ENCODE measurements at places on chromosomes 5 and 9.

DNA sequence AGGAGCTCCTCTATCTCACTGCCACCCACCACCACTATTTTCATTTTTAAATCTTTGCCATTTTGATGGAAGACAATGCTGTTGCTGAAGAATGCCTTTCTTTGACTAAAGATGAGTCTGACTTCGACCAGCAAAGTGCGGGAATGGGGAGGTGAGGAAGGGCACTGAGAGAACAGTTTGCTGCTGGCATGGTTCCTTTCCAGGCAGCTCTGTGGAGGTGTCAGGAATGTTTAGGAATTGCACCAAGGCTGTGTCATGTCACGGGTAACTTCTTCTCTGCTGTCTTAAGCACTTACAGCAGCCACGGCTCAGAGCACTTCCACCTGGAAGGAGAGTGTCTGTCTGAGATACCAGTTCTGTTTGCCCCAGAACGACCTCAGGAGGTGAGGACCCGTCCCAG lies 41.4 kb upstream of the SHB start:
- DNase-seq = no peak

- DNase-seq = no peak
Measured at GRCh38 chr5:65871182-65871581, 55.2 kb upstream of the ERBIN start.

GRCh38 chr9:95218773-95219172 lies 98.7 kb downstream of the FANCC start:
- DNase-seq = no peak

DNA sequence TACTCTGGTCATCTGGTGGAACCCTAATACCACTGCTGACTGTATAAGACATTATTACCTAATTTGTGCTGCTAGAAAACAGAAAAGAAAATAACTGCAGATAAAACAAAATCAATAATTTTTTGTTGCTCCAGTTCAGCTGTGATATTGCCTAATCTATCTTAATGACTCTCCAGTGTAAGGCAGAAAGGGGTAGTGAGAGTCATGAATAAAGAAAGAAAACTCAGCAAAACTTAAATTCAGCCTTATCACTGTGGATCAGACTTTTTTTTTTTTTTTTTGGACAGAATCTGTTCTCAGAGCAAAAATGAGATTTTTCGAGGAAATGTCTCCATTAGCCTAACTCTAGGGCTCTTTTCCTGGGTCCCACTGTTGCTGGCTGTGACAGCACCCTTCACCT lies 1.1 kb upstream of the DOCK2 start:
- DNase-seq = no peak

- DNase-seq = no peak
Measured at GRCh38 chr9:112856843-112857242, 33.8 kb downstream of the SLC46A2 start.

- no peak for DNase-seq
Measured at GRCh38 chr9:131178926-131179325, 53.5 kb downstream of the NUP214 start.

DNA sequence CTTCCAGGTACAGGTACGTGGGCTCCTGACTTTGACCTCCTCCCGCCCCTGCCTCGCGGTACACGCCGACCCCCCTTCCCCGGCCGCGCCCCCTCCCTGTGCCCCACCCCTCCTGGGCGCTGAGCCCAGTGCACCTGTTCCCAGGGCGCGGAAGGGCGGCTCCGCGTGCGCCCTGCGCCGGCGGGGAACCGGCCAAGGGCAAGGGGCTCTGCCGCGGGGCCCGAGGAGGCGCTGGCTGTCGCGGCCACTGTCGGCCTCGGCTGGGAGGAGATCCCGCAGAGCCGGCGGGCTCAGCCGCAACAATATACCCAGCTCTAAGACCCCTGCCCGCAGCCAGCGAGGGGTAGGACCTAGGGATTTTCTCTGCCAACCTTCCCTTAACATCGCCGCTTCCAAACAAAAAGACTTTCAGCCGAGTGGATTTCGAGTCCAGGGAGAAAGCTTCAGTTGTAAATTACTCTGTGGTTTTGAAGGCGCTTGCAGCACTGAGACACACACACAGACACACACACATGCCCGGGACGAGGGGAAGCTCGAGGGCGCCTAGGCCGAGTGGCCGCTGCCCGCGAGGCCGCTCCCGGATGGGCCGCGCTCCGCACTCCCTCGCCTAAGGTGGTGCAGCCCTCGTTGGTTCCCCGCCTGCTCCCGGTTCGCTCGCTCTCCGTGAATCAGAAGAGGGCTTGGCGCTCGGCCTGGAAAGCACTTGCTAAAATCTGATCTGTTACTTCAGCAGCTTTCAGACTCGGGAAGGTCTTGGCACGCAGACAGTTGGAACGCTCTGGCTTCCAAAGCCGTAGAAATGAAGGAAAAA lies 1.2 kb downstream of the FGF18 start:
- DNase-seq = peak; percentile 63

DNA sequence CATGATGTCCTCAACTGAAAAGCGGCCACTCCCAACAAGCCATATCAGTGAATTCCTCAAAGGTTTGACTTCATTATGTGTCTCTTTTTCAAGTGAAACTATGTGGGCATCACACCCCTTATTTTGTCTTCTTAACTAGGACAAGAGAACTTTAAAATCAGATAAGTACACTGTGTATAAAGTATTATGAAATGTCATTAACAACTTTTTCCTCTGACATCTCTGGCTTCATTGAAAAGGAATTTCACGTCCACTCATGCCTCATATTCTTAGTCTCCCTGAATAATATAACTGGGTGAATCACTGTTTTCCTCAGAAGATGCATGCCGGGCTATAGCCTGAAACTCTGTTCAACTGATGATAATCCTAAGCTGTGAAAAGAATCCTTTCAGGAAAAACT lies 415.8 kb downstream of the ACTL7B start:
- peak; percentile 64 for DNase-seq

GRCh38 chr9:2979957-2980610 lies 136.2 kb upstream of the PUM3 start:
- no peak for DNase-seq

GRCh38 chr5:96624596-96624995 lies 37.6 kb upstream of the CAST start:
- no peak for DNase-seq

DNA sequence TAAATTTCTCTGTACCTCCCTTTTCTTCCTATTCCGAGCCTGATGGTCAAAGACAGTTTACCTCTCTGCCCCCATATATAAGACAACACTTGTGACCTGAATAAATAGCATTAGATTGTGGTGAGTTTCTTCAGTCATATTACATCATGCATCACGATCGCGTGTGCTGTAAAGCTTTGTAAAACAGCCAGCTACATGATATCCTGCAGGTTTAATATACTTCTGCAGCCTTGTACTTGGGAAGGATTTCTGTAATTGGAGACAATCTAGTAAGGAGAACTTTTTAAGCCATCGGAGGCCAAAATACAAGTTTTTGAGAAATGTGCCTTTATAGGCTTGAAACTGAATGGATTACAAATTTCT lies 711.8 kb upstream of the WWC1 start:
- DNase-seq = peak; percentile 69

DNA sequence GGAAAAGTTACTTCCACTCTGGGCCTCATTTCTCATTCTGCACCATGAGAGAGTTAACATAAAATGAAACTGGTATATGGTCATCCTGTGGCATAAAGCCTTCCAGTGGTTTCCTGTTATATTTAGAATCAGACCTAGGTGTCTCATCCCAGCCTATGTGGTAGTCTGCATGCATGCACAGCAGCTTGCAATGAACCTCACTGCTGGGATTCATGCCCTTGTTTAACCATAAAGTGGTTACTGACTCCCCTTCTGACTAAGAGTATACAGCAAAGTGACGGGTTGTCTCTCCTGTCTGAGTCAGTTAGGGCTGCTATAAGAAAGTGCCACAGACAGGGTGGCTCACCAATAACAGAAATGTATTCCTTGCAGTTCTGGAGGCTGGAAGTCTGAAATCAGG lies 14.7 kb upstream of the TDRD7 start:
- DNase-seq = no peak

DNA sequence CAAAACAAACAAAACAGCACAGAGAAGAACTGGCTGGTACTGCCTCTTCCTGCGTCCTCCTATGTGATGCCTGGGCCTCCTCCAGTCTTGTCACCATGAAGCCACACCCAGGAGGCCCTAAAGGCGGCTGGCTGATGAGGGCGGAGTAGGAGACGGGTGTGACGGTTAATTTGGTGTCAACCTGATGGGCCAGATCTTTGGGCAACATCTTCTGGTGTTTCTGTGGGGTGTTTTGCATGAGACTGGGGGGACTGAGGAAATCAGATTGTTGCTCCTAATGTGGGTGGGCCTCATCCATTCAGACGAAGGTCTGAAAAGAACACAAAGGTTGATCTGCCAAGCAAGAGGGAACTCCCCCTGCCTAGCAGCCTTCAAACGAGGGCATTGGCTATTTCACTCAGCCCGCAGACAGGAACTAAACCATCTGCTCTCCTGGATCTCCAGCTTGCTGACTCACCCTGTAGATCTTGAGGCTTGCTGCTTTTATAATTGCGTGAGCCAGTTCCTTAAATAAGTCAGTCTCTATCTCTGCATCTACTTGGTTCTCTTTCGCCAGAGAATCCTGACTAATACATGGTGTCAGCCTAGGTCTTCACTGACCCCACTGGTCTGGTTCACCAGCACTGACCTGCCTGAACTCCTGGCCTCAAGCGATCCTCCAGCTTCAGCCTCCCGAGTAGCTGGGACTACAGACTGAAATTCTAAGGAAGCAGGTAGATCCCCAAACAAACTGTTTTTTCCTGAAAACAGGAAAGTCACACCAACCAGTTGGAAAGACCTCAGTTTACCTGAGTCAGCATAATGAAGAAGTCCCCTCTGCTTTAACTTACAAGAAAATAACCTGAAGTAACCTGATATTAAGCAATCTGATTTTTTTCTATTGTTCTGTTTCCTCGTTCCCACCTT lies 12.8 kb upstream of the ZFP62 start:
- DNase-seq = no peak

All from AG09309 (cell line).